ENCODE measurements at places on chromosomes 13 and 19.
A peak's percentile ranks its signal among the peaks of the same experiment; 100 is the strongest.

DNA sequence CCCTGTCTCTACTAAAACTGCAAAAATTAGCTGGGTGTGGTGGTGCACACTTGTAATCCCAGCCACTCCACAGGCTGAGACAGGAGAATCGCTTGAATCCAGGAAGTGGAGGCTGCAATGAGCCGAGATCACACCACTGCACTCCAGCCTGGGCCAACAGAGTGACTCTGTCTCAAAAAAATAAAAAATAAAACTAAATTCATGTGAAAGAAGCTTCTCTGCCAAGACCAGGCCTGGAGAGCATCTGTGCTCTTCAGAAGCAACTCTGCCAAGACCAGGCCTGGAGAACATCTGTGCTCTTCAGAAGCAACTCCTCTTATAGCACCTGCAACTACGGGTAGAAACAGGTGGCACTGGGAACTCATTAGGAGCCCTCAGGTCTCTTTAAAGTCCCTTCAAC is 37.7 kb downstream of the CRYL1 start:
- no peak for DNase-seq

DNA sequence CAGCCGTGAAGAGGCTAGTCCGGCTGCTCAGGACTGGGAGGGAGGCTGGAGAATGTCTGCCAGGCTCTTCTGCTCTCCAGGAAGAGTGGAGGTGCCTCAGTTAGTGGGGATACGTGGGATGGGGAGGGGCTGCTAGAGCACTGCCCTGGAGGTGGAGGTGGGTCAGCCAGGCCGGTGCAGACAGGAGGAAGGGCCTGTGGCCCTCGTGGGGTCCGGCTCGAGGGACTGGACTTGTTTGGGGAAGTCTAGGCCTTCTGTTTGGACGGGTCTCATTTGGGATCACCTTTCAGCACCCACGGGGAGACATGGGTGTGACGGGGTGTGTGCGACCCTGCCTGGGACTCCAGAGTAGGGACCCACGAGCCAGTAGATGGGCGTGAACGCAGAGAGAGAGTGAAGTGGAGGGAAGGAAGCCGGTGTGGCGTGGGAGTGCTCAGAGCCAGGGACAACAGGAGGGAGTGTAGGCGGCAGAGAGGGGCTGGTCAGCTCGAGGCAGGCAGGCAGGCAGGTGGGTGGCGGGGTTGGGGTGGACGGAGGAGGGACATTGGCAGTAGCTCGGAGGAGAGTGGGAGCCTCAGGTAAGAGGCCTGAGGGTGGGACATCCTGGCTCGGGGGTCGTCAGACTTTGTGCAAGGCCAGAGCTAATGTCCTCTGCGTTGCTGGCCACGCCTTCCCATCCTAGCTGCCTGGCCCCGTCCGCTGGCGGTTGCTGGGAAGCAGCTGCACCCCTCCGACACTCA is 11.5 kb downstream of the EPN1 start:
- DNase-seq: no peak

- DNase-seq: no peak
Measured at GRCh38 chr19:13849991-13850909, 26.7 kb upstream of the NANOS3 start.

- no peak for DNase-seq
Measured at GRCh38 chr19:33401683-33402420, 28.3 kb downstream of the CEBPG start.

DNA sequence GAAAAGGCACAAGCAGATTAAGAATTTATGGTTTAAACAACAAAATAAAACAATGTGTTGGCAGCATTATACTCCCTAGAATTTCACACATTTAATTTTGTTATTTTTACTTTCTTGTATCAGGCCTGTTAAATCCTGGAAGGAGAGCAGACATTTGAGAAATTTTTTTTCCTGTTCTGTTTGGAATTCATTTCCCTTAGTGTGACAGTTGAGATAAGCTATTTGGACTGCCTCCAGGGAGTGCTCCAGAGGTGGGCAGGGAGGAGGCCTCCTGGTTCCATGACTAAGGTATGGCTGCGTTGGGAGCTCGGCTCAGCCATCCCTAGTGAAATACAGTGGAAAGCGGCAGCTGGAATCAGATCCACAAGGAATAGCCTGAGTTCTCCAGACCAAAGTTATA is 185.7 kb downstream of the KCNRG start:
- DNase-seq: no peak

GRCh38 chr13:111153977-111154332 is 38.8 kb downstream of the ARHGEF7 start:
- no peak for DNase-seq

- peak; percentile 44 for DNase-seq
Measured at GRCh38 chr19:53772943-53773342, 51.2 kb downstream of the NLRP12 start.

GRCh38 chr13:110538632-110539031 is 22.9 kb downstream of the RAB20 start:
- no peak for DNase-seq

- DNase-seq: no peak
Measured at GRCh38 chr13:70375718-70376117, 267.5 kb upstream of the KLHL1 start.

DNA sequence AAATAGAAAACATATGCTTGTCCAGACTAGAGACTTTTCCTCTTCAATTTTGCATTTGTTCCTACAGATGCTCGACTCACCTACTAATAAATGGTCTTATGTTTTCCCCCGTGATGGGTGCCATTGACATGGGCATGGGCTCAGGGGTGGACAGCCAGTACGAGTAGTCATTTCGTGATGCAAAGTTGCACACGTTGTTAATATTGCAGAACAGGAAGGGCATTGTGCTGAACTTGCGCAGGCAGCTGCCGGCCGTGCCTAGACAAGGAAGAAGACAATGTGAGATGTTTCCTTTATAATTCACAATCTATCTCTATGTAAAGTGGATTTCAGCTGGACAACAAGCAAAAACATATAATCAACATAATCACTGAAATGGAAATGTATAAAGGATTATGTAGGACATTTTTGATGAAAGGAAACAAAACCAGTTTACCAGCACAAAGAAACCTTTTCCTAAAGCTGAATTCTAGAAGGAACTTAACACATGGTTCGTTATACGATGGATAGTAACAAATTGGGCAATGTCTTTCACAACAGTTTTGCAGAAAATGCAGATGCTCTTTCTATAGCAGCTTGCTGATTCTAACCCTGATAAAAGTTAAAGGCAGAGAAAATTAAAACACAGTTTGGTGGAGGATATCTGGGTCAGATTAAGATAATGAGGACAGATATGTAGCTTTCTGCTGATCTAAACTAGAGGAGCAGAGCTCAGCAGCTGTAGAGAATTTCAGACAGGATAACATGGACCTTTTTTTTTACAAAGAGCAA is 145.7 kb downstream of the COL4A1 start:
- DNase-seq: no peak

- DNase-seq: no peak
Measured at GRCh38 chr13:29771247-29771646, 79.2 kb downstream of the UBL3 start.

DNA sequence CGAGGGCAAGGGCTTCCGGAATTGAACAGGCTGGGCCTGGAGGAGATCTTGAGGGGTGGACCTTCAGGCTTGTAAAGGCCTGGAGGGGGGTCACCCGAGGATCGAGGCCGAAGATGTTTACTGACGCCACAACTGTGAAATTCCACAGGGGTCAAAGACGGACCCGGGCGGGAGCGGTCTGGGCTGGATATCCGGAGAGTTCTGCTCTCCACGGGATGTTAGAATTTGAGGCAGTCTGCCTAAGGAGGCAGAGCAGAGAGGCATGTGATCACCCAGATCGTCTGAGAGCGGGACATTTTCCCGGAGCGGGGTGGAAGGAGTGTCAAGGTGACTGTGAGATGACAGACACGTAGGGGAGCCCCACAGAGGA is 13.2 kb downstream of the KLHL26 start:
- DNase-seq: no peak

- DNase-seq: no peak
Measured at GRCh38 chr19:38670921-38671398, 23.5 kb downstream of the ACTN4 start.

GRCh38 chr19:14782626-14783409 is 4.5 kb upstream of the ADGRE2 start:
- DNase-seq: no peak

DNA sequence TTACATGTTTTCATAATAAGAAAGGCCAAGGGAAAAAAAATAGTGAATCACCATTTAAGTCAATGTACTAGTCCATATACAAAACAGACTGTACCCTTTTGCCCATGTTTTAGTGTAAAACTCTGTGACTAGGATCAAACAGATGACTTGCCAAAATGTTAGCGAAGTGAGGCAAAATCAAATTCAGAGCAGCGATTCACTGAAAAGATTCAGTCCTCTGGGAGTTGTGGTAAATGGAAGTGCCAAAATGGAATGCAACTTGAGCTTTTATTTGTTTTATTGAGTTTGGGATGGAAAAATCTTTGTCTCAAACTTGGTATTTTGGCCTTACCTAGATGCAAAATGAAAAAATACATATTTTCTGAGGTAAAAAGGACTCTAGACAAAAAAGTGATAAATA is 9.1 kb downstream of the CDADC1 start:
- DNase-seq: no peak
